ENCODE measurements at places on chromosomes 12 and 14.

DNA sequence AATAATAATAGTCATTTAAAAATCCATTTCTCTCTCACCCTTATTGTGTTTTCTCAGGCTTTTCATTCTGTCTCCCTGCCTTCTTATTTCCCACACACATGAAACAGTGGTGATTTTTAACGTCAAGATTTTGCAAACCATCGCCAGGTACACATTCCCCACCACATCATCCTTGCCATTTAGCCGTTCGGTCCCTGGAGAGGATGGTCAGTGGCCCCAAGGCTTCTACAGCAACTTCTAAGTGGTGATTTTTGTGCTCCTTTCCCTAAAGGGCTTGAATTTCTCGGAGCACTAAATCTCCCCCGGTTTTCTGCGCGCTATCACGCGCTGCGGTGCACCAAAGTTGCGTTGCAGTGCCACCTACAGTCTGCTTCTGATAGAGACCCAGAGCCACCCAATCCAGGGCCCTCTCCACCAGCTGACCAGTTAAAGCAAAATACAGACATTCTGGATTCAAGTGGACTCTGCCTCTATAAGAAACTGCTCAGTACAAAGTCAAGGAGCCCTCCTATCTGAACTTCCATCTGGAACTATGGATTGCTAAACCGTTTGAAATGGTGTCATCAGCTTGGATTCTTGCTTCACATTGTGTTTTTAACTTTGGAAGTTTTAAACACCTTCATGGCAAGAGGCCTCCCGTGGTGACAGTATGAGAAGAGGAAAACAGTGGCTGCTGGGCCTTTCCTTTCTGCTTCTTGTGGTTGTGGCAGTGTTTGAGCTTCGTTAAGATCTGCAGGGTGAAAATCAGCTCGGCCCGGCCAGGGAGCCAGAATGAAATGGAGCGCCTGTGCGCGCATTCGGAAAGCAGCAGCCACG is 234.0 kb downstream of the SPTSSA start:
- peak; percentile 87 for DNase-seq

- no peak for DNase-seq
Measured at GRCh38 chr12:41211448-41211847, 23.3 kb downstream of the PDZRN4 start.

DNA sequence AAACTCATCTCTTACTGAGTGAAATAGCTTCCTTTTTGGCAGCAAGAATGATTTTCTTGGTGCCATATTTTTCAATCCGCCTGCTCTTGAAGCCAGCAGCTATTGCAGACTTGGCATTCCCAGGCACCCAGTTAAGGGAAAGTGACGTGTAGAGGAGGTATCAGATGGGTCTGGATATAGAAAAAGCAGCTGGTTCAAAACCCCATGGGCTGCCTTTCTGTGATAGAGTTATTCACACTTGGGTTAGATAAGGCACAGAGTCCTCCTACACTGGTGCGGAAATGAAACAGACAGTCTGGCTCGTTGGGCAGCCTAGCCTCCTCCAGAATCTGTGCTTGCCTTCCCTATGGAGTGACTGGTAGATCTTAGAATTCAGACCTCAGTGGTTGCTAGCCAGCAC is 62.2 kb downstream of the PTPN11 start:
- no peak for DNase-seq

- DNase-seq: no peak
Measured at GRCh38 chr12:6824085-6824775, 2.6 kb downstream of the GPR162 start.

DNA sequence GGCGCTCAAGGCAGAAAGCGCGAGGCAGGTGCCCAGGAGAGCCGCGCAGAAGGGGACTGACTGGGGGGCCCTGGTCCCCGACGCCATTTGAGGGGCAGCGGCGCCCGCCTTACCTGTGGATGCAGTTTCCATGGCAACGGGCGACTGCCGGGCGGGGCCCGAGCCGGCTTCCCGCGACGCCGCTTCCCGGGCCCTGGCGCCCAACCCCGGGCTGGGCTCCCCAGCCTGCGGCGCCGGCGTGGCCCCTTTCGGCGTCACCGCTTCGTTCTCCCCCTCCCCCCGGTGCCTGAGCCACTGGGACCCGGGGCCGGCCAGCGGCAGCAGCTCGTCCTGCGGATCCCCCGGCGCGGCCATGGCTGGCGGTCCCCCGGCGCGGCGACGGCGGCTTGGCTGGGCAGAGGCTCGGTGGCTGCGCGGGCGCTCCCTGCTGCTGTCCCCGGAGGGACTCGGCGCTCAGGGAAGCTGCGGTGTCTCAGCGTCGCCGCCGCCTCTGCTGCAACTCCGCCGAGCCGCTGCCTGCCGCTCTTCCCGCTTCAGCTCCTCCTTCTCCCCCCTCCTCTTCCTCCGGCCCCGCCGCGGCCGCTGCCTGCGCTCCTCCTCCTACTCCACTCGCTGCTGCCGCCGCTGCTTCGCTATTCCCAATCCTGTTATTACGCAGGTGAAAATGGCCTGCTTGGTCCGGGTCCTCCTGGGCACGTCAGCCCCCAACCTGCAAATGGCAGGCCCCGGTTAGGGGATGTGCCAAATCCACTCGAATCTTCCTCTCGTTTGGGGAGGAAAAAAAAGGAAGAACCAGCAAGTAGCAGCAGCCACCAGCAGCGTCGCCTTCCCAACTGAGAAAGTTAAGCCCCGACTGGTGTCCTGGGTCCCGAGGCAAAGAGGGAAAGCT is at the start of gene RTN1:
TSS of gene RTN1 (minus strand) at position 500 of the 889 bp plus-strand sequence. CDS start at position 354, 146 bp downstream.
- DNase-seq: peak; percentile 46

GRCh38 chr12:81181691-81182090 is 103.8 kb downstream of the ACSS3 start:
- no peak for DNase-seq

GRCh38 chr14:74959596-74960180 is 4.3 kb upstream of the PGF start:
- no peak for DNase-seq

- DNase-seq: peak; percentile 28
Measured at GRCh38 chr14:53247596-53248370, 94.7 kb upstream of the DDHD1 start.

DNA sequence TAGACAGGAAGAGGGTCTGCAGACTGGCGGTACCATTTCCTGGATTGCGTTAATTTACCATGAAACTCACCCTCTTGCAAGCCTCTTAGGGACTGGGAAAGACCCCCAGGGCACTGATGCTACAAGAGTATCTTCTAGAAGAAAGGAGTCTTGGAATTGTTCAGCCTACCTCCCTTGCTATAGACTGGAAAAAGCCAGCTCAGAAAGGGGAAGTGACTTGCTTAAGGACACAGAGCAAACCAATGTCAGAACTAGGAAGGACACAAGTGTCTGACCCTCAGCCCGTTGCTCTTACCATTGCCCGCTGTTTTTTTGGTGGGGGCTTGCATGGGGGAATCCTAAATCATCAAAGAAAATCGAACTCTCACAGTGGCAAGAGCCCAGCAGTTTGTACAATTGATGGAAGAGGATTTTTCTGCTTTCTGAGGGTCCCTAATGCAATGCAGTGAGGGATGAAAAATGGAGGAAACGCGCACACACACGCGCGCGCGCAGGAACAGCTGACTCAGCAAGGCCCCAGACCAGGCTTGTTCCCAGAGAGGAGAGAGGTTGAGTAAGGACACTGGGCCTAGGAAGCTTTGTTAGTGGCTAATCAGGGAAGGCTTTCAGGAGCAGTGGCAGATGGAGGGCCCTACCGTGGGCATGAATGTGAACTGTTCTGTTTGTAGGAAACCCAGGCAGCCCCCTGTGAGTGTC is 50.9 kb downstream of the RIN3 start:
- no peak for DNase-seq

GRCh38 chr14:55638665-55639064 is 58.7 kb downstream of the KTN1 start:
- no peak for DNase-seq

DNA sequence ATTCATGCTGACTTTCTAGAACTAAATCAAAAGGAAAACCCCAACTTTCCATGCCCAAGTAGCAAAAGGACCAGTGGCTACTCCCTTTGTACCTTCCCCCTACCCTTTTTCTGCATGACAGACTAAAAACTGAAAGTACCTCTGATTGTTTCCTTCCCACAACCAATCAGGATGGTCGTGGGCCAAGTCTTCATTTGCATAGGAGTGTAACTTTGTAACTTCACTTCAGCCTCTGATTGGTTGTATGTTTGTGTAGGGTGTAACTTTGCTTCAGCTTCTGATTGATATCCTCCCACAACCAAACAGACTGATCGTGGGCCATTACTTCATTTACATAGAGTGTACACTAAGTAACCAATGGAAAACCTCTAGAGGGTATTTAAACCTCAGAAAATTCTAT is 96.5 kb downstream of the DENND5B start:
- no peak for DNase-seq

DNA sequence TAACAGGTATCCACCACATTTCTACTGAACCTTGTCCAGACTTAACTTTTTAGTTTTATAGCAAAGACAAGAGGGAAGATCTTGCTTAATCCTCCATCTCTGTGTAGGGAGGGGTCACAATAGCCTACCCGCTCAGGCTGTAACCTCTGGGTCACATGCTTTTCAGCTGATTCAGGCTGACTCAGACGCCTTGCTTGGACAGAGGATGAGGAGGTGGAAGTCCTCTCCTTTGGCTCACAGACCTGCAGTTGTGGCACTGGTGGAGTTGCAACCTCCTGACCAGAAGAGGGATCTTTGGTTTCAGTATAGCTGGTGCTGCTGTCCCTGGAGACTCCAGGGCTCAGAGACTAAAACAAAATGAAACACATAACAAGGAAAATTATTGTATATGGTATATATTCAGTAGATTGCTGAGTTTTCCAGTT is 16.2 kb downstream of the ACIN1 start:
- peak; percentile 52 for DNase-seq

- DNase-seq: no peak
Measured at GRCh38 chr14:89283327-89284060, 133.5 kb downstream of the FOXN3 start.

DNA sequence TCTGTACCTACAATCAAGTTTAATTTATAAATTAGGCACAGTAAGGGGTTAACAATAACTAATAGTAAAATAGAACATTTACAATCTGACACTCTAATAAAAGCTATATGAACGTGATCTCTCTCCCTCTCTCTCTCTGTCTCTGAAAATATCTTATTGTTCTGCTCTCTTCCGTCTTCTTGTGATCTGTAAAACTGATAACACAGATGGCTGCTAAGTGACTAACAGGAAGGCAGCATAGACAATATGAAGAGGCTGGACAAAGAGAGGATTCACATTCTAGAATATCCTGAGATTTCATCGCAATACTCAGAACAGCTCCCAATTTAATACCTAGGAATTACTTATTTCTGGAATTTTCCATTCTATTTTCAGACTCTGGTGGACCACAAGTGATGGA is 827.2 kb downstream of the FLRT2 start:
- DNase-seq: no peak

GRCh38 chr14:104146651-104147345 is 8.4 kb downstream of the KIF26A start:
- no peak for DNase-seq

GRCh38 chr12:75020068-75020557 is 189.5 kb downstream of the KCNC2 start:
- DNase-seq: no peak

GRCh38 chr12:75831402-75831801 is 200.2 kb downstream of the PHLDA1 start:
- no peak for DNase-seq

GRCh38 chr12:46450279-46450748 is 77.7 kb upstream of the SLC38A2 start:
- peak; percentile 28 for DNase-seq

DNA sequence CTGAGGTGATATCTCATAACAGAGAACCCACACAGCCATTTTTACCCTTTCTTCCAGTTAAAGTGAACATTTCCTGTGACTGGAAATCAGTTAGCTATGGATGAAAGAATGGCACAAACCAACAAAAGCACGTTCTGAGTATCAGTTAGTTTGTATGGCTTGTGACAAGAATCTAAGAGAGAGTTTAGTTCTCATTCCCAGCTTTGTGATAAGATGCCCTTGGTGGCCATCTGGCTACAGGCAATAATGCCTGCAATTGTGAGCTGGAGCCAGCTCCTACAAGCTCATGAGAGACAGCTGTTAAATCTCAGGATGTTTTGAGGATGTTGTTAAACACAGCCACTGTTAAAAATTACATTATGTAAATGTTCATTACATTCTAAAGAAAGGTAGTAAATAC is 122.0 kb upstream of the FRMD6 start:
- no peak for DNase-seq

DNA sequence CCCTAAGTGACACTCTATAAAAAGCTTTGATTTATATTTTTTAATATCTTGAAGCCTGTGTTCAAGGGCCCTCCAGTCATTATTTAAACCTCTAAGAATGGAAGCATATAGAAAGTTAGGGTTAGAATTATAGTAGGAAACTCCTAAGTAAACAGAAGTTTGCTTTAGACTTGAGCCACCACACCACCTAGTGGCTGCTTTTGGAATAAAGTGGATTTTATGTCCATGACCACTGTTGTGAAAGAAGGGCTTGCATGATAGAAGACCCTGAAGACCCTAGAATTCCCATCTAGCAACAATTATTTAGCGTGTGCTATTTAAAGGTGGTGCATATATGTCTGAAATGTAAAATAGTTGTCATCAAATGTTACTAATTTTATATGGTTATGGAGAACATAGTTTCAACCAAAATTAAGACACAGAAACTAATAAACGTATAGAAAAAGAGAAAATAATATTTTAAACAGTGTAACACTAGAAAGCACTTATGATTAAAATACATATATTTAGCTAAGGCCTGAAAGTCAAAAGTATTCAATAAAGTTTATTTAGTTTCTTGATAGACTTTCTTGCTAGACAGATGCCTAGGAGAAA is 21.3 kb downstream of the LRRIQ1 start:
- peak; percentile 40 for DNase-seq

DNA sequence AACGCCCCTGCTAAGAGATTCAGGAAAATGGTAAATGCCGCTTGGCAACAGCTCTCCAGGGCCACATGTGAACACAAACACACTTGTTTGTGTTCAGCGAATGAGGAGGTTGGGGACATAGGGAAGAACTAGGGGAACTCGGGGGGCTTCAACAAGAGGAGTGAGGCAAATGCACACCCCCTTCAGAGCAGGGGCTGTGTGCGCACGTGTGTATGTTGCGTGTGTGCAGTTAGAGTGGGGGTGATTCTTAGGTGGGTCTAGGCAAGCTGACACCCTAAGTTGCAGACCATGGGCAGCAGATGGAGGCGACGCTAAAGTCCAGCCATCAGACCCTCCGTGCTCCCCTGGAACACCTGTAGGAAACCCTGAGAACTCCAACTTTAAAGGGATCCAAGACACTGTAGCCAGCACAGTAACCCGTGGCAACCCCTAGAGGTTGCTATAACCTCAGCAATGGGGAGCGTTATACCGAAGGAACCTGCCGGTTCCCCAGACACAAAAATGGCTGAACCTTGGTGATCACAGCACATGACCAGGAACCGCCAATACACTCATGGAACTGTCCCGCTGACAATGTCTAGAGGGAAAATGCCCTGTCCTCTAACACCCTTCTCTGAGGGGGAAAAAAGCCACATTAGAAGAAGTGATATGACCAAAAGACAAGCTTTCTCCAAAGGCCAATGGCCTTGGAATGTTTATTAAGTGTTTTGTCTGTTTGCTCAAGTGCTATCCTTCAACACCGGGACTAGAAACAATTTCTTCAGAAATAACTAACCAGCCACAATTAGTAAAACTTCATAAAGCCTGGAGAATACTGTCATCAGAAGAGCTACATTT is 86.5 kb upstream of the CEP83 start:
- peak; percentile 56 for DNase-seq

- DNase-seq: no peak
Measured at GRCh38 chr12:100799770-100800169, 5.2 kb downstream of the ANO4 start.

- peak; percentile 49 for DNase-seq
Measured at GRCh38 chr12:32305163-32305562, 94.2 kb upstream of the FGD4 start.
